Activated naive CD4-positive, alpha-beta T cell (primary cell): ENCODE measurements at places on chromosomes 5 and 9.
A peak's percentile ranks its signal among the peaks of the same experiment; 100 is the strongest.

DNA sequence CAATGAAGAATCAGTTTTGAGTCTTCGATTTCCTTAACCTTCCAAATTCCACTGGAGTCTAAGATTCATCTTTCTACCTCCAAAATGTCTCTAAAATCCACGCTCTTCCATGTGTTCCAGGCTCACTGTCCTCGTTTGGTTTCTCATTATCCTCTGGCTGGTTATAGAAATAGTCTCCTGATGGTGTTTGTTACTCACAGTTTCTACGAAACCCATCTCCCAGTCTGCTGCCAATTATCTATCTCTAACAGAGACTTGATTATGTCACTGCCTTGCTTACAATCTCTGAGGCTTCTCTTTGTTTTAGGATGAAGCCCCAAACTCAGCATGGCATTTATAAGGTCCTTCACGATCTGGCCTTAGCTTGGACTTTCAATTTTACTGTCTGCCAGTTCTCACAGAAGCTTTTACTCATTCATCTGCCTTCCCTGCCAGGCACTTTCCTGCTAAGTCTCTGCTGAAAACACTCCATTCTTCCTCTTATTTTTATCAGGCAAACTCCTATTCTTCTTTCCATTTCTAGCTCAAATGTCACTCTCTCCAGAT, 339.6 kb upstream of the SGCD start:
- no peak for DNase-seq

- DNase-seq: no peak
These were observed 157.5 kb downstream of the NSG2 start for GRCh38 chr5:174202996-174203395.

- no peak for DNase-seq
These were observed 209.6 kb upstream of the TNC start for GRCh38 chr9:115327436-115328122.

GRCh38 chr9:100724886-100725285, 147.0 kb downstream of the CAVIN4 start:
- no peak for DNase-seq

DNA sequence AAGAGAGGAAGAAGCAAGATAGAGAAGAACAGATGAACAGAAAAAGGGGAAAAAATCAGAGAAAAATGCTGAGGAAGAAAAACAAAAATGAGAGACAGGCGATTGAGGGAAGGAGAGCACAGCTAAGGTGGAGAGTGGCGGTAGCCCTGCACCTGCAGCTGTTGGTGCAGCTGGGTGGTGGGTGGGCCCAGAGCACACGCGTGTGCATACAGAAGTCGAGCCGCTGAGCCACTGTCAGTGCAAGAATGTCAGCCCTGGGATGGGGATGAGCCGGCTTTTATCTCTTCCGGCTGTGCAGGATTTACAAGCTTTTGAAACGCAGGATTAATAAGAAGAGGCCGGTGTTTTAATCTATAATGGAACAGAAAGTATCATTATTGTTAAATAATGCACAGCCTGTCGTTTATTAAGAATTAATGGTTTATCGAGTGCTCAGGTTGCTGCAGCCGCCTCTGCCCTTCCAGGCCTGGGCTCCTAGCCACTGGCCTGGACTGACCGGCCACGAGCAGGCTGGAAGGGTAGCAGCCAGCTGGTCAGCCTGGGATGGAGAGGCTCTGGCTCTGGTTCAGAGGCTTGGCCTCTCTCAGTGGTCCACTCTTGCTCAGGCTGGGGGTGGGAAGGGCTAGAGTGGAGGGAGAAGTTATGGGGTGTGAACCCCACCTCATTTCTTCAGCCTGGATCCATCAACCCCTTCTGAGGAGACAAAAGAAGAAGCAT, 68.7 kb downstream of the PCDH1 start:
- DNase-seq: no peak

GRCh38 chr5:114089259-114089658, 272.6 kb upstream of the KCNN2 start:
- DNase-seq: no peak

DNA sequence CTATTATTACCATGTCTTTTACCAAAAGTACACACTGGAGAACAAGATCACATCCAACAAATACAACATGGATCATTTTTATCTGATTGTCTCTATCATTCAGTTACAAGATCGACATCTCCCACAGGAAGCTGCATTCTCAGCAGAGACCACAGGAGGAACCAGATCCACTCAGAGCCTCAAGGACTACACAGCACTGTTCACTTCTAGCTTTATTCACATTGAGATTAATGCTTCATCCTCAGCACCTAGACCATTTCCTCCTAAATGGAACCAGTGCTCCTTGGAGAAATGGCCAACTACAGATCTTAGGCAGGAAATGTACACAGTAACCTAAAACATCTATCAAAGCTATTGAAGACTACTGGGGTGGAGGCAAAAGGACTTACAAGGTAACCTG, 13.3 kb upstream of the C5orf15 start:
- no peak for DNase-seq

- peak; percentile 47 for DNase-seq
These were observed 85.9 kb downstream of the SETX start for GRCh38 chr9:132268725-132269352.

DNA sequence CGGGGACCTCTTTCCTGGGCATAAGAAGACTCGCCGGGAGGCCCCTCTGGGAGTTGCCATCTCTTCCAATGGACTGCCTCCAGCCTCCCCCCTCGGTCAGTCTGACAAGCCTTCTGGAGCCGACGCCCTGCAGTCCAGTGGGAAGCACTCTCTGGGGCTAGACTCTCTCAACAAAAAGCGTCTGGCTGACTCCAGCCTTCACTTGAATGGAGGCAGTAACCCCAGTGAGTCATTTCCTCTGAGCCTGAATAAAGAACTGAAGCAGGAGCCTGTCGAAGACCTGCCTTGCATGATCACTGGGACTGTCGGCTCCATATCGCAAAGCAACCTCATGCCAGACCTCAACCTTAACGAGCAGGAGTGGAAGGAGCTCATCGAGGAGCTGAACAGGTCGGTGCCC, 28.4 kb upstream of the LTC4S start:
- no peak for DNase-seq

GRCh38 chr5:10564838-10565784, 1.2 kb downstream of the ANKRD33B start:
- DNase-seq: peak; percentile 6

DNA sequence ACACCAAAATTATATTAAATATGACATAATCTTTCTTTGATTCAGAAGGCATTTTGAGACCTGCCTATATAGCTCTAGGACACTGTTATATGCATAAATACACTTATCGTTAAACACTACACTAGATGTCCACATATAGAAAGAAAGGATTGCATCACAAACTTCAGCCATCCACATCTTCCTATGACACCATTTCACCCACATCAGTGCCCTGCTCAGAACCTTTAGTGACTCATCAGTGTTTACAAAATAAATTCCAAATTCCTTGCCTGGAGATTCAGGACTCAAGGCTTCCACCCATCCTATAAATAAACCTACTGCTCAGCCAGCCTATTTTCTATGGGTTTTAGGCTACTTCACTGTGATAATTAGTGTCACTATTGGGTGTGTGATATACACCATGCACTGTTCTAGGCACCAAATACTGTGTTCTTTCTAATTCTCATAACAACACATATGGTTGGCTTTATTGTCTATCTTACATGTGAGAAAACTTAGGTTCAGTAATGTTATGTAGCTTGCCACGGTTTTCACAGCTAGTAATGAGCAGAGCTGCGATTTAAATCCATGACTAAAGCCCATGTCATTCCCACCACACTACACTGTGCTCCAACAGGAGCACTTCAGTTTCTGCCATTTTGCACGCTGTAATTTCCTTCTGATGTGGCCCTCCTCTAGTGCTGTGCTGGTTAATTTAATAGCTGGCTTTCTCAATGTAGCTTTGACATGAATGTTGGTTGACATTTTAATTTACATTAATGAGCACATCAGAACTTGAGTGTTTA, 103.3 kb downstream of the SREK1 start:
- no peak for DNase-seq

DNA sequence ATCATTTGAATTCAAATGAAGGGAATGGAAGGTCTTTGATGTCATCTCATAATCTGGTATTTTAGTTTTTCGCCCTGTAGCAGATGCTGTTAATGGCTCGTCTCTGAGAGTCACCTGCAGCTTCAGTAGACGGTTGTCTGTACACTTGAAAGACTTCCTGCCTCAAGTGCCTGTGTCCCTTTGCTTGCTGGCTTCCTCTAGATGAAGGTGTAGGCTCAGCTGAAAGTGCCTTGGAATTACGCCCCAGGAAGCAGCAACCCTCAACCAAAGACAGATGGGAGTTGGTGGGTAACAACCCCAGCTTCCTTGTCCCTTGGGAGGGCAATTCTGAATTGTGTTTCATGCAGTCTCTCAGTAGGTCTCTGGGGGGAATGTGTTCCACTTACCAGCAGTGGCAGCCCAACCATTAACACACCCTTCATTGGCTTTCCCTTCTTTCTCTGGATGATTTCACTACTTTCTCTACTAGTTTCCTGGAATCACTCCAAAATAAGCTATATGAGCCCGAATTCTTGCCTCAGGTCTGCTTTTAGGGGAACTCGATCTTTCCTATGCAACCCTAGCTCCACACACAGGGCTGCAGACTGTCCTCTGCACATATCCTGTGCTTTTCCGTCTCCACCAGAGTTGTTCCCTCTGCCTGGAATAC, 395.6 kb downstream of the DMAC1 start:
- DNase-seq: no peak

- DNase-seq: no peak
These were observed 2.3 kb downstream of the MEGF9 start for GRCh38 chr9:120711841-120712538.

GRCh38 chr9:20728493-20729220, 44.6 kb downstream of the FOCAD start:
- no peak for DNase-seq

DNA sequence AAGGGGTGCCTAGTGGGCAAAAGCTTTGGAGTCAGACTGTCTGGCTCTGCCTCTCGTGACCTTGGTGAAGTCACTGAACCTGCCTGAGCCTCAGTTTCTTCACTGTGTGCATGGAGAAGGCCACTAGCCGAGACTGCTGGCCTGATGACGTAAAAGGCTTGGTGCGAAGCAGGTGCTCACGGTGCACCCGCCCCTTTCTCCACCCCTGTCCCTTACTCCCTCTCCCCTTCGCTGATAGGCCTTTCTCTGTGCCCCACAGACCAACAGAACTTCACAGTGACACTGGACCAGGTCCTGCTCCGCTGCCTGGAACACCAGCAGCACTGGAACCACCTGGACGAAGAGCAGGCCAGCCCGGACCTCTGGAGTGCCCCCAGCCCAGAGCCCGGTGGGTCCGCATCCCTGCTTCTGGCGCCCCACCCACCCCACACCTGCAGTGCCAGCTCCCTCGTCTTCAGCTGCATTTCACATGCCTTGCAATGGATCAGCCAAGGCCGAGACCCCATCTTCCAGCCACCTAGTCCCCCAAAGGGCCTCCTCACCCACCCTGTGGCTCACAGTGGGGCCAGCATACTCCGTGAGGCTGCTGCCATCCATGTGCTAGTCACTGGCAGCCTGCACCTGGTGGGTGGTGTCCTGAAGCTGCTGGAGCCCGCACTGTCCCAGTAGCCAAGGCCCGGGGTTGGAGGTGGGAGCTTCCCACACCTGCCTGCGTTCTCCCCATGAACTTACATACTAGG, 10.4 kb downstream of the FPGS start:
- DNase-seq: no peak

GRCh38 chr5:131214609-131215227, 44.0 kb downstream of the LYRM7 start:
- no peak for DNase-seq

GRCh38 chr5:22835686-22836085, 17.5 kb downstream of the CDH12 start:
- no peak for DNase-seq

GRCh38 chr9:121225240-121225639, 23.6 kb upstream of the RAB14 start:
- DNase-seq: no peak

DNA sequence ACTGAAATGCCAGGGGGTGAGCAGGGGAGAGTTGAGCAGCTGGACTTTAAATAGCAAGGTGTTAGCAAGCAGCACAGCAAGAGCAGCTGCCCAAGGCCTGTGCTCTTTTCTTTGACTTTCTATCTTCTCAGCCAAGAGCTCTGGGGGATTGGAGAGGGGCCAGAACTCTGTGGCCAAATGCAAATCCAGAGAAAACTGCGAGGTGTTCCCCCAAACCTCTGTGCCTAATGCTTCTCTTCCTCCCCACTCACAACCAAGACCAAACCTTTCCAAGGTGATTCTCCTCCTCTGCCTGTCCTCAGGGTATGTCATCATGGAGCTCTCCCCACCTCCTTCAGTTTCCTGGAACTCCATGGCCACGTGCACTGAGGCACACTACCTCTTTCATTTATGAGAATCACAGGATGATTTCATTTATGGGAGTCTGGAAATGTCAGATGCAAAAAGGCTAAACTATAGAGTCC, 118.7 kb upstream of the WWC1 start:
- DNase-seq: no peak

DNA sequence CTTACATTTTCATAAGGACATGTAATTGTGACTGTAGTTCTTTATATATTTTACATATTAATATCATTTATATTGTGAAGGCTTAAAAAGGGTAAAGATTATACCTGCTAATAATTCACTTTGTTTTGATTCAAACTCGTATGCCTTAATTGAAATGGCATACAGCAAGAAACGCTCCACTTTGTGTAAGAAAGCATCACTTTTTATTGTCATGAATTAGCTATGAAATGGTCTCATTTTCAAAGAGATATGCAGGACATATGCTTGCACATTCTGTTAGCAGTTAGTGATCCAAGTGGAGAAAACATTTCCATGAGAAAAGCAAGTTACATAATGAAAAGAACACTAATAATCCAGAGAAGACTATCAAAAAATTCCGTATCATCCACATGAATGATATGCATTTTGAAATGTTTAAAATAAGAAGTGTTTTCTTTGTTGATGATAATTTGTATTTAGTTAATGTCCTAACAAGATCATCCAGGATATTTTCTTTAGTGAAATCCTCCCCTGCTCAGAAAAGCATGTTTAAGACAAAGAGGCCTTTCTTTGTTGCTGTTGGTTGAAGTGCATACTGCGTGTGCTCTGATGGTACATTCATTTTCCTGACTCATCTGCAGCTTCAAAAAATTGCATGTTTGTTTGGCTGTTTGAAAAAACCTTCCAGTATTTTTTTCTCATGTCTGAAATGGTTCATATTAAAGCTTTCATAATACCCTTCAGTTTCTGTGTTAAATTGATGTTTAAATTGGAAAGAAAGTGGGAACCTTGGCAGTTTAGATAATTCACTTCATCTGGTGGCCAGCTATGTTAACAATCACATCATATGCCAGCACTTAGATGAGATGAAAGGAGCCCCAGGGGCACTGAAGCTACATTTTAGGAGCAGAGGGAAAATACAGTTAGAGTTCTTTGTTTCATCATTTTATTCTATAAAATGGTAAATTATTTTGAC, 242.2 kb downstream of the CSNK1G3 start:
- DNase-seq: no peak

DNA sequence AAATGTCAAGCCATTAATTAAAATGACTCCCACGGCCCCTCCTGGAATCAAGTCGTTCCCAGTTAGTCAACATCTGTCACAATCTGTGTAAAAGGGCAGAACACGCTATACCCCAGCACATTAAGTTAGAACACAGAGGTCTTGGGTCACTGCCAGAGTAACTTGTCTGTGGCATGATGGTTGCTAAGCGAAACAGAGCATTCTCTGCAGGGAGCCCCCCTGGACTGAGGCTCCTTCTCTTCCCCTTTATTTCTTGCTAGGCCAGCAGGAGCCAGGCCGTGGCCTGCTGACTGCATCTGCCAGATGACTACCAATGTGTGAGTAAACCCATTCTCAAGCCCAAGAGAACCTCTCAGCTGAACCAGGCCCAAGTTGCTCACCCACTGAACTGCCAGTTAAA, 51.9 kb upstream of the ZBED3 start:
- no peak for DNase-seq
